Fibroblast of skin of left biceps (primary cell): ENCODE measurements at places on chromosomes 7 and 10.
A peak's percentile ranks its signal among the peaks of the same experiment; 100 is the strongest.

GRCh38 chr10:132094581-132095234, 29.0 kb downstream of the JAKMIP3 start:
- DNase-seq, result no peak

DNA sequence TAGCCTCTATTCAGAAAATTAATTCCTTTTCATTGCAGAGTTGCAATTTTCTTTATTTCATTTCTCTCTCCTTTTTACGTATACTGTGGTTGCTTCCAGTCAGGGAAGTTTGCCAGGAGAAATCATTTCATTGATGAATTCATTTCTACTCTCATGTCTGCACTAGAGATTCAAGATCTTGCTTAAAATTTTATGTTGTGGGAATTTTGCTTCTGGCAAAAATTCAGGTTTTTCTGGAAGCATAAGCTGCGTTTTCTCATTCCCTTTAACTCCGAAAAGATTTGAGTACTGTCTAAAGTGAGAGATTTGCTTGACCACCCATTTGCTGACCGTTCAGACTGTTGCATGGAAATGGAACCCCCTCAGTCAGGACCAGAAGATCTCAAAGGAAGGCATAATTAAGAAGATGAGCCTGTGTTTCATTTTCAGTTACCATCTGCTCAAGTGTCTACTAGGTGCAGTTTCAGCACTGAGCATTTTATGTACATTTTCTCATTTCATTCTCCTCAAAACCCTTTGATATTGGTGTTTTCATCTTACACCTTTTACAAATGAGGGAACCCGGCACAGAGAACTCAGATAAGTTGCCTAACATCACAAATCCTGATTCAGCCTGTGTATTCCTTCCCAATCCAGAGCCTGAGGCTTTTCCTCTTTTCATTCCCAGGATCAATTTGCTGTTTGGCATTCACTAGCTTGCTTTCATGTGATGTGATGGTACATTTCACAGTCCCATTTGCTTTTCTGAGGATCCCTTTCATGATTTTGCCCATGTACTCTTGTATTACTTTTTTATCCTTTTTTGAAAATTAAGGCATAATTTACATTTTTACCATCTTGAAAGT, 3.9 kb downstream of the PTPRZ1 start:
- no peak for DNase-seq

GRCh38 chr7:121853307-121853706, 19.7 kb upstream of the PTPRZ1 start:
- no peak for DNase-seq

GRCh38 chr7:106057962-106058927, 53.9 kb downstream of the SYPL1 start:
- DNase-seq, result no peak

GRCh38 chr7:64884085-64884912, 18.8 kb upstream of the ZNF273 start:
- DNase-seq, result no peak

DNA sequence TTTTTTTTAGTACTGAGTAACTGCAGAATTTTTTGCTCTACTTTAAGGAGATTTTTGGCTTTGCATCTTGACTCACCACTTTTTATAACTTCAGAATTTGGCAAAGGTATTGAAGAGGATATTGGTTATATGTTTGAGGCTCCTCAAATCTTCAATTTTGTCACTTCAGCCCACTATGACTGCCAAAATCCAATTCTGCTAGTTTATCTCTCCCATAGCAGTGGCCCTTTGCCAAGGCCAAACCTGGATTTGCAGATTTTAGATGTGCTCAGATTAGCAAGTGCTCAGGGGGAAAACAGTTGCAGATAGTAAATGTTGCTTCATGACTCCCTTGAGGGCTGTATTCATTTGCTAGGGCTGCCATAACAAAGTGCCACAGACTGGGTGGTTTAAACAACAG, 427.5 kb downstream of the ADRA2A start:
- no peak for DNase-seq

DNA sequence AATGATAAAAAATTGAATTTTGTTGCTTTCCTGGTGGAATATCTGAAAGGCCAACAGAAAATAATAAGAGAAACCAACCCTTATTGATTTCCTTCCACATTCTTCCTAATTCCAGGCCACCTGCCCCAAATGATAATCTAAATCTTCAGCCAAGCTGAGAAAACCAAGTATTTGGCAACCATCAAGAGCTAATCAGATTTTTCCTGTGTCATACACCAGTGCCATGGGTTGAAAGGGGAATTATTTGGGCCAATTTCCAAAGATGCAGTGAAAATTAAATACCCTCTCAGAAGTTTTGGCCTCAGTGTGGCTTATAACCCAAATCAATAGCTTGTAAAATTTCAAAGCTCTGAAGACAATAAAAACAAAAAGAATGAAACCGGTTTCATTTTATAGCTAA, 70.4 kb downstream of the DOCK4 start:
- DNase-seq, result no peak

- DNase-seq, result no peak
Observed at GRCh38 chr10:59384761-59385160, 22.4 kb upstream of the FAM13C start.

DNA sequence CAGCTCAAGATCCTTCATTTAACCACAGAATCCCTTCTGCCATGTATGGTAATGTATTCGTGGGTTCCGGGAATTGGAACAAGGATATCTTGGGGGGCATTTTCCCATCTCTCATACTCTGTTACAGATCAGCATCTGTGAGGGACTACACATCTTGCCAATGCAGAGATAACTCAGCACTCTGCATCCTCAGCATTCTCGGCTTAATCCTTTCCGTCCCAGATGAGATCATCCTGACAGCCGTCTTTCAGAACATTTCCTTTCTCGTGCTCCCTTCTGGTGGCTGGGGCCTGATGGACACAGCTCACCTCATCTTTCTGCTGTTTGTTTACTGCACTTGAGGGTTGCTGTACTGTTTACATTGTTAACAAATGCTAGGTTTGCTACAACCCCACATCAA, 25.3 kb downstream of the FKBP6 start:
- DNase-seq, result no peak

DNA sequence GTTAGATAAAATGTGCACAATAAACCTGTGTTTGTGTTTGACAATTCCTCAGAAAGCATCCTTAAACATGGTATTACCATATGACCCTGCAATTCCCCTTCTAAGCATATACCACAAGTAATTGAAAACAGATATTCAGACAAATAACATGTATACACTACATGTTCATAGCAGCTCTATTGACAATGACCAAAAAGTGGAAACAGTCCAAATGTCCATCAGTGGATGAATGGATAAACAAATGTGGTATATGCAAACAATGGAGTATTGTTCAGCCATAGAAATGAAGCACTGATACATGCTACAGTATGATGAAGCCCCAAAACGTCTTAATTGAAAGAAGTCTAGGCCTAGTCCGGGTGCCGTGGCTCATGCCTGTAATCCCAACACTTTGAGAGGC, 280.1 kb downstream of the OTUD1 start:
- no peak for DNase-seq

- DNase-seq, result no peak
Observed at GRCh38 chr10:89954061-89954460, 252.7 kb downstream of the KIF20B start.

- peak; percentile 27 for DNase-seq
Observed at GRCh38 chr10:15433850-15434537, 62.9 kb upstream of the FAM171A1 start.

- no peak for DNase-seq
Observed at GRCh38 chr7:136964347-136964746, 95.9 kb downstream of the CHRM2 start.

DNA sequence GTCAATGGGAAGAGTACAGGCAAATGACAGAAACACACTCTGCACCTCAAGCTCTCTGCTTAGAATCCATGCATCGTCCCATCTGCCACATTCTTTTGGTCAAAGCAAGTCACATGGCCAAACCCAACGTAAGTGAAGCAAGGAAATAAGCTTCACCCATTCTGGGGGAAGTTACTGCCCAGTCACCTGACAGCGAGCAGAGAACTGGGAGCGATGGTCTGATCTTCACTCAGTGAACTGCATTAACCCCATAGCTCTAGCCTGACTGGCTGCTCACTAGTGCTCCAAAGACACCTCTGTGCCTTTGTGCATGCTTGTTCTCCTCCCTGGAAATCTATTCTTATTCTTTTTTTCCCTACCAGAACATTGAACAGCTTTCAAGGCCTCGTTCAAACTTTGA, 89.9 kb downstream of the APBB1IP start:
- DNase-seq, result no peak

DNA sequence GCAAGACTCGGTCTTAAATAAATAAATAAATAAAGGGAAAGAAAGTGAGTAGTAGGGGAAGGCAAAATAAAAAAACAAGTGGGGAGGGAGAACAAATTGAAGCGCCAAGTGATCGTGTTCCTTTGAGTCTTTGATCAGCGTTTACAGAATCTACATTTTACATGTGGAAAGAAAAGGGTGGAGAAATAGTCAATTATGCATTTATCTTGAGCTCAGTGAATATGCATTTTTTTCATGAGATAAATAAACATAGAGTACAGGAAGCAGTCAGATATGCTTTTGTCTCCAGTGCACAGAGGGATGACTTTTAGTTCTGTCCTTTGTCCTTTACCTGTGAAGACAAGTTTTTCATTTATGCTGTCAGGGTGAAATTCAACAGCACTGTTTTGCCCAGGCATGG, 6.1 kb upstream of the GUSB start:
- no peak for DNase-seq

DNA sequence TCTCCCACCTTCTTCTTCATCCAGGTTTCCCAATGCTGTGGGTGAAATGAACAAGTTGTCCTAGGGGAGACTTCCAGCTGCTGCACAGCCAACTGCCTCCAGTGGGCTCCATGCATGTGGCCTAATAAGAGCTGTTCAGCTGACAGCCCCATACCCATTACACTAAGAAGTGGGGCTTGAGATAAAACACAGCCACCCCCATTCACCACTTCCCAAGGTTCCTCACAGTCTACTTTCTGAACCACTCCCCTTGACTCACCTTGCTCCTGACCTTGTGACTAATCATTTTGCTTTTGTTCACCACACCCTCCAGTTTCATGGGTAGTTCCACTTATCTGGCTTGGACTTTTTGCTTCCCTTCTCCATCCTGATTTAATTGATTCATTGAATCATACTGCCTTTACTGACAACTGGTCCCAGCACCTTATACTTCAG, 119.3 kb downstream of the CABCOCO1 start:
- DNase-seq, result no peak

GRCh38 chr10:18238870-18239485, 98.8 kb downstream of the CACNB2 start:
- DNase-seq, result no peak

DNA sequence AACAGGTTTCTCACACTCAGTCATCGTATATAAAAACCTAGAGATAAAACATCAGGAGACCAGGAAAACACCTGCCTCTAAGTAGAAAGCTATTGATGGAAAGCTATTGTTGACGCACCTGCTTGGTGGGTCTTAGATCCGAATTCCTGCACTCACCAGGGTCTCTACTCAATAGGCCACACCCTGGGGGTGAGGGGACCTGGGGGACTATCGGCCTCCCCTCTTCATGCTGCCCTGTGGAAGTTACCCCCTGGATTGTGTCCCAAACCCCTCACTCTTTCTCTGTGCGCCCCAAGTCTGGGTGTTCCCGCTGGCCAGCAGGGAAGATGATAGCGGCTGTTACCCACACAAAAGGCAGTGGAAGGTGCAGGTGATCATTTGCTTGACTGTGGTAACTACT, 313.0 kb downstream of the WDR37 start:
- DNase-seq, result no peak

GRCh38 chr10:33132626-33133025, 174.6 kb upstream of the ITGB1 start:
- no peak for DNase-seq

GRCh38 chr7:154914996-154915380, 87.9 kb downstream of the PAXIP1 start:
- DNase-seq, result no peak

GRCh38 chr10:132591166-132591971, 53.8 kb downstream of the INPP5A start:
- DNase-seq, result no peak

GRCh38 chr10:3782146-3782450, 2.9 kb downstream of the KLF6 start:
- no peak for DNase-seq

DNA sequence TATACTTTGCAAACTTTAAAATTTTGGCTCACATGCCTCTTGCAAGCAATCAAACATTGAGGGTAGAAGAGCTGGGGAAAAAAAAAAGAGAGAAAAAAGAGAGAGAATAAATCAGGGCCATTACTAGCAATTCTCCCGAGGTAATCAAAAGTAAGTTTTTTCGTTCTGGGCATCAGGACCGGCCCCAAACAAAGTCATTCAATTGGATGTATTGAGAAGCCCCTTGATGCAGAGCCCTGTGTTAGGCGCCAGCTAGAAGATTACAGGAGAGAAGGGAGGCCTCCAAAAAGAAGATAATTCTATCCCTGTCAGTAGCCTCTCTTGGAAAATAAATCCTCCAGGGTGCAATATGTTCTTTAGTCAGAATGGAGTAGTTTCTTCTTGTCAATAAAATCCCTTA, 2.2 kb upstream of the CTNNA3 start:
- DNase-seq, result no peak

GRCh38 chr7:115477193-115477651, 553.3 kb downstream of the TFEC start:
- DNase-seq, result no peak

- peak; percentile 75 for DNase-seq
Observed at GRCh38 chr10:79488336-79488735, 24.0 kb upstream of the EIF5AL1 start.

DNA sequence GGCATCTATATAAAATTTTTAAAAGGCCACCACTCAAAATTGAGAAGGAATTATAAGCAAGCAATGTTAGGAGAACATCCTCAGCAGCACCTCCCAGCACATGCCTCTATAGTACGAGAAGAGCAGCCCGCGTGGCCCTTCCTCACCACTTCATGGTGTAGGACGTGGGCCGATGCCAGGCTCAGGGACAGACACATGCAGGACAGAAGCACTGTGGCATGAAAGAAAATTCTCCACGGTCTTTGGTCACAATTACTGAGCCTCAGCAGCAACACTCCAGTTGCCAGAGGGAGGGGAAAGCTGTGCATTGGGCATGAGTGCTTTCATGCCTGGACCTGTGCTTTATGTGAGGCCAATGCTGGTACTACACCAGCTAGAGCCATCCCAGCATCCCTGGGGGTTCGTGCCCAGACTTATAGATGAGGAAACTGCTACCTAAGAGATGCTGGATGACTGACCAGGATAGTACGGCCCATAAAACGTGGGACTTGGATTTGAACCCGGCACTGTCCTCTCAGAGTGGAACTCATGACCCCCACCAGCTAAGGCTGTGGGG, 164.7 kb downstream of the ADAM12 start:
- DNase-seq, result no peak

DNA sequence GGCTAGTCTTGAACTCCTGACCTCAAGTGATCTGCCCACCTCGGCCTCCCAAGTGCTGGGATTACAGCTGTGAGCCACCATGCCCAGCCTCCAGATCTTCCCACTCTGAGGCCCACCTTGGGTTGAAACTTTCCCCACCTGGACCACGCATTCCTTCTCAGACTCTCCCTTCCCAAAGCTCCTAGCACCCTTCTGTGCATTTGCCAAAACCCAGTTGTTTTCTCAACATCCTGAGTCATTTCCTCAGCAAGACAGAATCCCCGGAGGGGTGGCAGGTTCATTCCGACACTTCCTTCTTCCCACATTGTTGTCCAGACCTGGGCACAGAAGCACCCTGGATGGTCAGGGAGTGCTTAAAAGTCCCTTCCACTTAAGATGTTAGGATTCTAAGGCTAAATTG, 28.9 kb downstream of the BAG3 start:
- no peak for DNase-seq
